ENCODE measurements at places on chromosomes 4 and X. TPM values are rescaled to one million over a fixed set of nuclear protein-coding genes. Genes with fewer than 3 reads are reported as not detected.
A peak's percentile ranks its signal among the peaks of the same experiment; 100 is the strongest.

GRCh38 chr4:126719852-126720251 lies 912.9 kb upstream of the INTU start:
- DNase-seq = no peak

DNA sequence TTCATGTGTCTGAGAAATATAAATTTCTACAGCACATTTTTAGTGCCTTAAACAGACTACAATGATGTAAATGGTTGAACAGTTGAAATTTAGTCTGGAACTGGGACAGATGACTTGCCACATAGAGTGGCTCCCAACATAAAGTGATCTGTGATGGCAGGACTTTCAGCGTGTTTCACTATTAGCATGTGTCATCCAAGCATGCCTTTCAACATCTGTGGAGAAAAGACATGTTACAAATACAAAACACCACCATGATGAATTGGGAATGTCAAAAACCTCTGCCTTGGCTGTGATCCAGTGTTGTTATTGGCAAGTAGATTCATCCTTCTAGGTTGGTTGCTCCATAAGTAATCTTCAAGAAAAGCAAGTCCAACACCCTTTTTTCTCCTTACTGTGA lies 348.7 kb downstream of the MAPK10 start:
- peak; percentile 86 for DNase-seq

DNA sequence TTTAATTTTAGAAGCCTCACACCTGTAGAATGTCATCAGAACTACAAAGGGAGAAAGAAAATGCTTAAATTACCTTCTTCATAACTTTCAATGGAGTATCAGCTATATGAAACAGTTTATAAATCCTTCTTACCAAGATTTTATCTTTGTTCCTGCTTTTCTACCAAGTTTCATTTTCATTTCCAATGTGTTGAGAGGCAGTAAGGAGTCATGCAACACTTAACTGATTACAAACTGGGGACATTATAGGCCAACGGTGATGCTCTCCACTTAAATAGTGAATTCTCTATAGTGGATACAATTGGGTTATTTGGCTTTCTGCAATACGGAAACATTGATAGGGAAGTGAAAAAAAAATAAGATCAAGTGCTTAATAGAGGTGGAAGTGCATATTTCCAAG lies 145.2 kb upstream of the FTHL17 start:
- no peak for DNase-seq

DNA sequence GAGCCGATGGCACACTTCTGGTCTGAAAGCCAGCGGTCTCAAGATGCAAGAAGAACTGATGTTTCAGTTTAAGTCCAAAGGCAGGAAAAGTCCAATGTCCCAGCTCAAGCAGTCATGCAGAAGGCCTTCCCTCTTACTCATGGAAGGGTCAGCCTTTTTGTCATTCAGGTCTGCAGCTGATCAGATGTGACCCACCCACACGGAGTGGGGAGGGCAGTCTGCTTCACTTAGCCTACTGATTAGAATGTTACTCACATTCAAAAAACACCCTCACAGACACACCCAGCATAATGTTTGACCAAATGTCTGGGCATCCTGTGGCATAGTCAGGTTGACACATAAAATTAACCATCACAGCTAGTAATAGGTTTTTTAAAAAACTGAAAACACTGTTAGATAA lies 6.6 kb downstream of the HCCS start:
- DNase-seq = no peak

- peak; percentile 64 for DNase-seq
Measured at GRCh38 chr4:185235843-185236503, 26.6 kb downstream of the SNX25 start.

GRCh38 chr4:150668824-150669223 lies 86.9 kb downstream of the MAB21L2 start:
- no peak for DNase-seq

DNA sequence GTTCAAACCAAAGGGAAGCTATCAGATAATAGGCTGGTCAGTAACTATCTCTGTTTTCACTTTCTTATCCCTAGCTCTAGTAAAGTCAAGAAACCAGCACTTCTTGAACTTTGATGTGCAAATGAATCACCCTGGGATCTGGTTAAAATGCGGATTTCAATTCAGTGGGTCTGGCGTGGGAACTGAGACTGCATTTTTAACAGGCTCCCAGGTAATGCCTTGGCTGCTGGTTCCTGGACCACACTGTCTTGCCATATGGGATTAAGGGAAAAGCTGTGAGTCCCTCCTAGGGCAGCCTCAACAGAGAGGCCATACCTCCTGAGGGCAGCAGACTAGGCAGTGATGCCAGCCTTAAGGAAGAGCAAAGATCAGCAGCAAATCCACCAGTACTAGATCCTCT lies 1.7 kb downstream of the RNF175 start:
- DNase-seq = no peak

DNA sequence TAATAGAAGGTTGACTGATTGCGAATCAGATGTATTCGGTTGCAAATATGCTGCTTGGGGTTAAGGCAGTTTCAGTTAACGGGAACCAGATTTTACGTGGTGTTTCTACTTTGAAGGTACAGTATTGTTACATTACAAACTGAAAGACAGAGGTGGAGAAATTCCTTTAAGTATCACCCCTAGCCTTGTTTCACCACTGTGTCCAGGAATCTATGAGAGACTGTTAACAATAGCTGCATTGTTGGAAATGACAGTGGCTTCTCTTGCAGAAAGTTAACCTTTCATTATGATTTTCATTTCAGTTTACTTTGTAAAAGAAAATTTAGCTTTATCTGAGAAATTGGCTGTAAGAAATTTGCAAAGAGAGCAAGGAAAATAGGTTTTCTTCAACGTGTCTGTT lies 2.6 kb downstream of the CDKL5 start:
- DNase-seq = no peak

DNA sequence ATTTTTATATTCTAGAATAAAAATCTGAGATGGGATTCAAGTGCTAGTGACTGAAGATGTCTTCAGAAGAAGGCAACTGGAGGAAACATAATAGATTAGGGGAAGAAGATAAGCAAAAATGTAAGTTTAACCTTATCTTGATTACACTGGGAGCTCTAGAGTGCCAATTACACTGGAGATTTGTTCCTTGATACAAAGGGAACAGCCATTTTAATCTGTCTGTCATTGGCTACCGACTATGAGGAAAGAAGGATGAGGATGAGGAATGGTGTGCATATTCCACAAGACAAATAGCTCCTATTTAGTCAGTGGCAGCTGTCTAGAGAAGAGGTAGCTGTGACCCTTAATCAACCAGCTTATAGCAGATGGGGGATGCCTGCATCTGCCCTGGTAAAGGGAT lies 1034.5 kb upstream of the IGFBP7 start:
- no peak for DNase-seq

- peak; percentile 55 for DNase-seq
Measured at GRCh38 chr4:41639291-41639690, 101.3 kb downstream of the LIMCH1 start.

DNA sequence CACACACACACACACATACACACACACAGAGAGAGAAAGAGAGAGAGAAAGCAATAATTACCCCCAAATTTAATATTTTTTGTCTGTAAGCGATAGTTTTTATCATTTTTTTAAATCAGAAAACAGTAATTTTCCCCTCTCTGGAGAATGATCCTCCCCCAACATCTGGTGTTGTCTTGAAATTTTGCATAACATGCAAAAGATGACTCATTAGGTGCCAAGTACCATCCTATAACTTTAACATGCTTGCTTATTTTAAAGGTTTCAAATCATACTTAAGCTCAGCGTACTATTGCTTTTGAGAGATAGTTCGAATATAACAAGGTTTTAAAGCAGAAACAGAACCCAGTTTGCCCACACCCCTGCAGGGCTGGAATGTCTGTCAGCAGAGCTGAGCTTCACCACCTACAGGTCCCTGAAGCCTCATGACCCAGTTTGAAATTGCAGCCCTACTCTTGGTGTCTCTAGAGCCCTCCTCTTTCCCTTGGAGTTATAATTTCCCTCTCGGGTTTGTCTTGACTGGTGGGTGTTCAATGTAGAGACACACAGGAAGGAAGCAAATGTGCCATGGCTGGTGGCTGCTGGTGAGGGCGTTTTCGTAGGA lies 175.0 kb upstream of the HS3ST1 start:
- DNase-seq = no peak

GRCh38 chr4:126582737-126583136 lies 1050.0 kb upstream of the INTU start:
- peak; percentile 3 for DNase-seq

GRCh38 chrX:63935835-63936234 lies 150.8 kb upstream of the ARHGEF9 start:
- no peak for DNase-seq

- DNase-seq = no peak
Measured at GRCh38 chr4:110195561-110196205, 2.7 kb downstream of the ELOVL6 start.

- no peak for DNase-seq
Measured at GRCh38 chr4:22052076-22052475, 103.5 kb upstream of the KCNIP4 start.

GRCh38 chrX:46865281-46865680 lies 28.4 kb downstream of the RP2 start:
- DNase-seq = peak; percentile 79

- DNase-seq = peak; percentile 8
Measured at GRCh38 chr4:144646523-144647094, 653 bp downstream of the HHIP start.

GRCh38 chr4:1592068-1592708 lies 91.9 kb downstream of the FAM53A start:
- no peak for DNase-seq

GRCh38 chrX:15877380-15877779 lies 22.8 kb upstream of the AP1S2 start:
- peak; percentile 85 for DNase-seq

- peak; percentile 60 for DNase-seq
Measured at GRCh38 chr4:112075129-112075753, 70.0 kb upstream of the FAM241A start.

DNA sequence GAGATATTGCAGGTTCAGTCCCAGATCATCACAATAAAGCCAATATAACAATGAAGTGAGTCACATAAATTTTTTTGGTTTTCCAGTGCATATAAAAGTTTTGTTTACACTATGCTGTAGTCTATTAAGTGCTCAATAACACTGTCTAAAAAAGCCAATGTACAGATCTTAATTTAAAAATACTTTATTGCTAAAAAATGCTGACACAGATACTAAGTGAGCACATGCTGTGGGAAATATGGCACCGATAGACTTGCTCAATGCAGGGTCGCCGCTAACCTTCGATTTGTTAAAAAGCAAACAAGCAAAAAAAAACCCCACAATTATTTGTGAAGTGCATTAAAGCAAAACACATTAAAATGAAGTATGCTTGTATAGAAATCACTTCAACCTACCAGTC lies 10.3 kb downstream of the PLA2G12A start:
- DNase-seq = no peak

DNA sequence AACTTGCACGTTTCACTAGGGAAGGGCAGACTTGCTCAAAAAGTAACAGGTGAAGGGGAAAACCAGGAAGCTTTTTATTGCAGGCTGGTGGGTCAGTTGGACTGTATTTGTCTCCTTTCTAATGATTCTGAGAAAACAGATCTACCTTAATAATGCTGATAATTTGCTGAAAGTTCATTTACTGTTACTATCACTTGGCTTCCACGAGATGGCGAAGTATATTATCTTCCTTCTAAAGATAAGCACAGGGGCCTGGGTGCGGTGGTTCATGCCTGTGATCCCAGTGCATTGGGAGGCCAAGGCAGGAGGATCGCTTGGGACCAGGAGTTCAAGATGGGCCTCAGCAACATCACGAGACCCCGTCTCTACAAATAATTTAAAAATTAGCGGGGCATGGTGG lies 16.4 kb downstream of the CCKAR start:
- DNase-seq = no peak

GRCh38 chrX:13511944-13512330 lies 57.5 kb upstream of the EGFL6 start:
- no peak for DNase-seq

GRCh38 chrX:21660156-21660555 lies 2.0 kb upstream of the KLHL34 start:
- DNase-seq = no peak

DNA sequence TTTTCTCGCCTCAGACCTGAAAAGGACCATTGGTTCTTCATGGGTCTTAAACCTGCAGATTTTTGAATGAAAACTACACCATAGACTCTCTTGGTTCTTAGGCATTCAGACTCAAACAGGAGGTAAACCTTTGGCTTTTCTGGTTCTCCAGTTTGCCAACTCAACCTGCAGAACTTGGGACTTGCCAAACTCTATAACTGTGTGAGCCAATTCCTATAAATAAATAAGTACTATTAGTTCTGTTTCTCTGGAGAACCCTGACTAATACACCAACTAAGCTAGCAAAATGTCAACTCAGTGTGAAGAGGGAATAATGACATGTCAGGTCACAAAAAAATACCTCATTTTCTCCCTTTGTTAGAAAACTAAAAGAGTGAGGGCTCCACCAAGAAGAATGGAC lies 374.6 kb downstream of the RAB28 start:
- no peak for DNase-seq

DNA sequence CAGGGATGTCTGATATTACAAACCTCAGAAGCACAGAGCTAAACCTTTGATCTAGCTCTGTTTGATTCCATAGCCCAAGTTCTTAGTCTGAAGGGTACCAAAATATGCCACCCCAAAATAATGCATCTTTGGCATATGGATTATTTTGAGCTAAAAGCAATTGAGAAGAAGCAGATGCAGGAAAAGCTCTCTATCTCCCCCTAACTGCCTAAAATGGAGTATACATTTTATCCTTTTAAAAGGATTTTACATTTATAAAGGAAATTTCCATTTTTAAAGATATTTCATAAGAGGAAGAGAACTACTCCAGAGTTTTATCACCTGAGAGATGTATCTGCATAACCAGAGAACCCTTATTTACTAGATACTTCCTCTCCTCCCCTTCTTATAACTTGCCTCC lies 158.7 kb downstream of the ZNF674 start:
- no peak for DNase-seq

- DNase-seq = no peak
Measured at GRCh38 chr4:109155084-109155483, 147.4 kb downstream of the COL25A1 start.

GRCh38 chrX:53678667-53679066 lies 7.9 kb downstream of the HUWE1 start:
- DNase-seq = peak; percentile 36

DNA sequence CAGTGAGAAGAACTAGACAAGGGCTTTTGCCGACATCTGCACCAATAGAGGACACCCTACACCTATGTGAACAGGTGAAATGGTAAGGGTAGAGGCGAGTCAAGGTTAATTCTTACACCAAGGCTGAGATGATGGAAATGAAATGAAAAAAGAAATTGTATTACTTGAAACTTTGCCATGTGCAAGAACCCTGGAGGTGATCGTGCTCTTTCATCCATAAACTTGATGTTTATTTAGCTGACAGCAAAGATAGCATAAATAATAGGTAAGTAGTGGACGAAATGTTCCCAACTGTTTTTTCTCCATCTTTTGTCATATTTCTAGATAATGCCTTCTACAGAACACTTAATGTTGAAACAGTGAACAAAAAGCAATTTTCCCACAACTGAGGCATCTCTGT lies 162.5 kb downstream of the BANK1 start:
- no peak for DNase-seq

Gene CXXC4
- not detected for total RNA-seq

Gene MAGEA9B
- total RNA-seq = not detected

Gene POLN
- total RNA-seq = 0.44 TPM

Gene NUP62CL
- not detected for total RNA-seq

Gene DKK2
- total RNA-seq = 0.74 TPM

Gene KLB
- total RNA-seq = not detected

Gene MAGEB2
- total RNA-seq = 0.12 TPM
